Neural crest cell (in vitro differentiated cells): ENCODE measurements at places on chromosomes 3 and 15. TPM values are rescaled to one million over a fixed set of nuclear protein-coding genes. Genes with fewer than 3 reads are reported as not detected.

DNA sequence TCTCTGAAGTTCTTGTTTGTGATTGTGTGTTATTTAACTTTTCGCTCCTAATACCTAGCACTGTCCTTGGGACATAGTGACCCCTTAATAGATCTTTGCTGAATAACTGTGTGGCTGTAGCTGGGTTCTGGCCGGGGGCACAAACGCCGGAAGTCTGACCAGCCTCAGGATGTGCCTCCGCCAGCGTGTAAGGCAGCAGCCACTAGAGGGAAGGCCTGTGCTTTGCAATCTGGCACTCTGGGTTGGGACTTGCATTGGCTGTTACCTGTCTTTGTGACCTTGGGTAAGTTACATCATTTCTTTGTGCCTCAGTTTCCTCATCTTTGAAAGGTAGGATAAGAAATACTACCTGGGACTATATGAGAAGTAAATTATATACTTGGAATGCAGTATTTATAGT, 158.7 kb downstream of the GHSR start:
- peaks cover 19% of the 10 kb centered on the region for H3K36me3 ChIP-seq

DNA sequence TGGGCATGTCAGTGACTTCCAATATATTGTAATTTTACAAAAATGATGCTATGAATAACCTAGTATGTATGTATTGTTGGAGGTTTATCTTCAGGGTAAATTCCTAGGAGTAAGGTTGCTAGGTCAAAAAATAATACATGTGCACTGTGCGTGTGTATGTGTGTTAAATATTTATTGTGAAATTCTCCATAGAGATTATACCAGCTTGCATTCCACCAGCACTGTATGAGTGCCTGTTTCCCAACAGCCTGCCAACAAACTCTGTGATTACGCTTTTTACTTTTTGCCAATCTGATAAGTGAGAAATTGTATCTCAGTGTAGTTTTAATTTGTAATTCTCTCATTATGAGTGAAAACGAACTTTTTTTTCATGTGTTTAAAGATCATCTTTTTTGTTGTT, 12.6 kb upstream of the IGF2BP2 start:
- no peak overlapping the region for H3K27ac ChIP-seq
- no peak for DNase-seq
- H3K36me3 ChIP-seq: peaks cover 4% of the 10 kb centered on the region
- H3K27me3 ChIP-seq: no peaks in the 10 kb centered on the region
- H3K4me1 ChIP-seq: no peaks in the 10 kb centered on the region
- no peak overlapping the region for H3K4me3 ChIP-seq

DNA sequence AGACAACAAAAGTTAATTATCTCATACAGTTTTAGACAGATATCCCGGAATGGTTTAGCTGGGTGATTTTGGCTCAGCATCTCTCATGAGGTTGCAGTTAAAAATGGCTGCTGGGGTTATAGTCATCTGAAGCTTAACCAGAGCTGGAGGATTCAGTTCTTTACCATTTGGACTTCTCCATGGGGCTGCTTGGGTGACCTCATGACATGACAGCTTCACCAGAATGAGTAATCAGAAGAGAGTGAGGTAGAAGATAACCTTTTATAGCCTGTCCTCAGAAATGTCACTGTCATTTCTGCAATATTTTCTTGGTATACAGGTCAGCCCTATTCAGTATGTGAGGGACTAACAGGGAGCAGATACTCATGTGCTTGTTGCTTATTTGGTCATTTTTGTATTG, 30.9 kb downstream of the TFG start:
- H3K36me3 ChIP-seq: peaks cover 2% of the 10 kb centered on the region
- H3K4me1 ChIP-seq: no peaks in the 10 kb centered on the region
- H3K27me3 ChIP-seq: no peaks in the 10 kb centered on the region
- DNase-seq: no peak
- H3K27ac ChIP-seq: no peak overlapping the region
- no peak overlapping the region for H3K4me3 ChIP-seq

- no peak for DNase-seq
- H3K36me3 ChIP-seq: peaks cover 8% of the 10 kb centered on the region
- H3K4me3 ChIP-seq: no peak overlapping the region
Observed at GRCh38 chr3:20173844-20174410, 12.1 kb downstream of the SGO1 start.

DNA sequence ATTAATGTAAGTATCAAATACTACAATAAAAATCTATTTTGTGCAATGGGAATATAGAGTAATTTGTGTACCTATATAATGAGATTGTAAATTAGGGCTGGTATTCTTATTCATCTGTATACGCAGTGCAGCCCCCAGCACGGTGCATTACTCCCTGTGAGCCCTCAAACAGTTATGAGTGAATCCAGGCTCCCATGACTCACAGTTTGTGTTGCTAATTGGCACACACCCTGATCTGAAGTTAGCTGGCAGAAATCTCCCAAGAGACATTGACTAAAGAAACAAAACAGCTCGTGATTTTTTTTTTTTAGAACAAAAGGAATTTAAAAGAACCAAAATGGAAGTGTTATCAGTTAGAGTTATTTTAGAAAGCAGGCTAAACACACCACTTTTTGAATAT, 15.7 kb downstream of the GK5 start:
- peaks cover 9% of the 10 kb centered on the region for H3K4me1 ChIP-seq
- peaks cover 41% of the 10 kb centered on the region for H3K36me3 ChIP-seq
- no peaks in the 10 kb centered on the region for H3K27me3 ChIP-seq
- H3K4me3 ChIP-seq: no peak overlapping the region
- DNase-seq: no peak

GRCh38 chr15:38598749-38599148, 34.1 kb upstream of the RASGRP1 start:
- no peaks in the 10 kb centered on the region for H3K36me3 ChIP-seq
- no peak overlapping the region for H3K27ac ChIP-seq
- no peaks in the 10 kb centered on the region for H3K27me3 ChIP-seq
- DNase-seq: no peak
- peaks cover 9% of the 10 kb centered on the region for H3K4me1 ChIP-seq

GRCh38 chr3:13687517-13687943, 138.6 kb downstream of the FBLN2 start:
- peaks cover 2% of the 10 kb centered on the region for H3K27me3 ChIP-seq
- H3K4me1 ChIP-seq: peaks cover 30% of the 10 kb centered on the region
- peak overlapping the region; percentile 94 for H3K27ac ChIP-seq
- DNase-seq: no peak

DNA sequence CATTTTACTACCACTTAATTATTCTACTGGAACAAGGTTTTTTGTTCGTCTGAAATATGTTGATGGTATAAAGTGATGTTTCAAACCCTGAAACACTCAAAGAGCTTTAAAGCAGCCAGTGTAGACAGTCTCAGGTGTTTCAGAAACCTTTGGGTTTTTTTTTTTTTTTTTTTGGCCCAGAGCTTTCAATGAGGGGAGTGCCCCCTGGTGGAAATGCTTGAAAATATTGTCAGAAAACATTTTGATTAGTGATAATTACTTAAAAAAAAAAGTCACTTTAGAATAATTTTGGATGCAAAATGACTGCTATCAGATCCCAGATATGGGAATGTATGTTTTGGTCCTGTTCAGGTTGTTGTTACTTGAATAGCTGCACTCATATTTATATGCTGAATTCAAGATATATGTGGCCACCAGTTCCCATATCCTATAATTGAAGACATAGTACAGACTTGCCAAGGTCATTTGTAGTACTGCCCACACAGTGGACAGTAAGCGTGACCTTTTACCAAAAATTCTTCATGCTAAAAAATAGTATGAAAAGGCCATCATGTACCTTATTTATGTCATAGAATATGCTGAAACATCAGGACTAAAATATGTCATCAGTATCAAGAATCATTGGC, 35.9 kb downstream of the SATB1 start:
- H3K27ac ChIP-seq: no peak overlapping the region
- peaks cover 10% of the 10 kb centered on the region for H3K4me1 ChIP-seq
- peaks cover 3% of the 10 kb centered on the region for H3K36me3 ChIP-seq
- DNase-seq: peak; percentile 25
- no peaks in the 10 kb centered on the region for H3K27me3 ChIP-seq

CFAP100 gene
- total RNA-seq: 1.1 and 1.7 TPM in 2 replicates
